H4 (cell line): ENCODE measurements at places on chromosomes 2 and 18. TPM values are rescaled to one million over a fixed set of nuclear protein-coding genes. Genes with fewer than 3 reads are reported as not detected.
A peak's percentile ranks its signal among the peaks of the same experiment; 100 is the strongest.

Gene C2orf69
- total RNA-seq: 6.8 and 8.2 TPM in 2 replicates

Gene ST6GAL2
- total RNA-seq: 0.21 and 0.37 TPM in 2 replicates

DNA sequence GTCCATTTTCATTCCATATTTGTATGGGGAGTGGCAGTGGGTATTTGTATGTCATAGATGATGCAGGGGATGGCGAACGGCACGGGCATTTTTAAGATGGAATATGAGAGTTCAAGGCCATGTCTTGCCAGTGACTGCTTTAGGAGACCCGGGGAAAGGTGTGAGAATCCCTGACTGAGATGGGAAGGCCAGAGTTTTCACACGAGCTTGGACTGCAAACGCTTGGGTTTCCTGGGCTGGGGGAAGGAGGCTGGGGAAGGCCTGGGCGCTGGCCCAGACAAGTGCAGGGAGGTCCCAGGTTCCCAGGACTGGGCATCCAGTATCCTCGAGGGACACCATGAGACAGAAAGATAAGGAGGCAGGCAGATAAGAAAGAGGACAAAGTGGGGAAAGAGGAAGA, 35.2 kb downstream of the CNGA3 start:
- no peak for DNase-seq

Gene CPS1
- total RNA-seq: 19.3 and 30.4 TPM in 2 replicates

DNA sequence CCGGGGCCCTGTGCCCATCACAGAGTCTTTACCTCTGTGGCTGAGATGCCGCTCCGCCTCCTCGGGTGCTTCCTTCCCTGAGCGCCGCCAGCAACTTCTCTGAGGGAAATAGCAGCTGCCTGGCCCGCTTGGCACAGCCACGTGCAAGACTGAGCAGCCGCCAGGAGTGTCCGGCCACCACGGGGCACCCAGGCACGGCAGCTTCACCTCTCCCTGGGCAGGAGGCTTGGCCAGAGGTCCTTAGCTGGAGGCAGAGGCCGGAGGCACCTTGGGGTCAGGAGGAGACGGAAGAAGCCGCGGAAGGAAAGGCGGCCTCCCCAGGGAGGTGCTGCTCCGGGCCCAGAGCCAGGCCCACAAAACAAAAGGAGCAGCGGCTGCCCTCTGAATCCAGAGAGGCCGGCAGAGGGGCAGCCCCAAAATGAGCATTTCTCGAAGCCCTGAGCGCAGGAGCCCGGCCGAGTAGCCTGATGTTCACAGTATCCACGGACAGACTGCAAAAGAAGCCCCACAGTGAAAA, 6.0 kb upstream of the LIMS2 start:
- no peak for DNase-seq

Gene ANKRD62
- not detected in 2 replicates for total RNA-seq

- no peak for DNase-seq
Observed at GRCh38 chr2:6993936-6994335, 76.7 kb downstream of the RNF144A start.

GRCh38 chr2:26504002-26504401, 26.1 kb upstream of the OTOF start:
- no peak for DNase-seq

DNA sequence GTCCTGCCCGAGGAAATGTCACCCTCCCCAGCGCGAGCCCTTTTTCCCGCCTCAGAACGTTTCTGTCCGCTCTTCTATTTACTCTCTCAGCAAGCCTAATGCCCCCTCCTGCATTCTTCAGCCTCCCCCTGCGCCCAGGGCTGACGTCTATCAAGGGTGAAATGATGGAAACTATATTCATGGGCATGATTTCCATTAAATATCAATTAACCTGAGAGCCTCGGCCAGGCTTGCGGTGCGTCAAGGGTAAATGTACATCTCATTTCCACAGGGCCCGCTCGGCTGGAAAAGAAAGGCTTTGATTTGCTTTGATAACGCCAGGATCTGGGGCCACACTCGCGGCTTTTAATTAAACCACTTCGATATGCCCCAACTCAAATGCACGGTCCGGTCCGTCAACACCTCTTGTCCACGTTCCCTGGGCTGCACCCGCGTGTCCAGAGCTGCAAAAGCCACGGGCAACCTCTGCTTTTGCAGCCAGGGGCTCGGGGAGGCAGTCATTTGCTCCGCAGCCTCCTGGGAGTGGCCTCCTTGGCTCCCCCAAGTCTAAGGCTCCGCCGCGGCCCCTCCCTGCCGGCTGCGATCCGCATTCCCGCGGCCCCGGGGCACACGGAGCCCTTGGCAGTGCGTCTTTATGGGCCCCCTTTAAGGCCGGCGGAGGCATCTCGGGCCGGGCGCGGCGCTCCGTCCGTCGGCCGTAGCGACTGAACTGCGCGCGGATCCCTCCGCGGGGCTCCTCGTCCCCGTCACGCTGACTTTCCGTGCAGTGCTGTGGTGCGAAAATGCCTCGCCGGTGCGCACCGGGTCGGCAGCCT, at the start of gene HOXD8:
Gene HOXD8, plus strand, starts transcription at position 724 of the 815 bp plus-strand sequence. CDS start 662 bp downstream, outside the sequence.
- no peak for DNase-seq

DNA sequence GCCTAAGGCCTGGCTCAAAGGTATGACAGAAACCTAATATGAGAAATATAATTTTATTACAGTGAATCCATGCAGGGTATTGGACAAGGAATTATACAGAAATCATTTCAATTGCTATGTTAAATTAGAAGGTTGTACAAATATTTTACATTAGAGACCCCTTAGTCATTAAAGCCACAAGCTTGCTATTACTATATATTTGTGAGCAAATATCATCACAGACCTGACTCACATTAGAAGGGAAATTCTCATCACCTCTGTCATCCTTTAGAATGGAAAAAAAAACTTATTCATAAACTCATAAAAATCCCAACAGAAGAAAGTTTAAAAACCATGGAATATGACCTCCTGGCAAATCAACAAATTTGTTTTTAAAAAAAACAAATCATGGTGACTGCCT, 277.9 kb downstream of the DCC start:
- no peak for DNase-seq

GRCh38 chr2:6694555-6694954, 171.2 kb downstream of the CMPK2 start:
- no peak for DNase-seq

- DNase-seq: no peak
Observed at GRCh38 chr2:134504586-134505336, 214.0 kb downstream of the TMEM163 start.

Gene OTOS
- not detected in 2 replicates for total RNA-seq

DNA sequence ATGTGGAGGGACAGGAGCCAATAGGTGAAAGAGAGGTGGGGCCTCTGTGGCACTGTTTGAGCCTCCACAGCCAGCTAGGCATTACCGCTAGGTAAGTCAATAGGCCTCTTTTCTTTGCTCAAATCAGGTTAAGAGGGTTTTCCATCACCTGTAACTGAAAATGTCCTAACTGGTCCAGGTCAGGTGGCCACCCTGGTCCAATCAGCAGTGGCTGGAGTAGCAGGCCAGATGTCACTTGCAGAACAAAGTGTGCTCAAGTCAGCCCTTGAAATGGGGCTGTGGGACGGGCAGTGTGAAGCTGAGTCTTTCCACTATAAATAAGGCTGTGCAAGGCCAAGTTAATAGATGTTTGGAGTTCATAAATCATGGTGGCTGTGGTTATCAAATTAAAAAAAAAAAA, 20.9 kb downstream of the FBXO36 start:
- no peak for DNase-seq

GRCh38 chr2:196168181-196168580, 3.2 kb downstream of the STK17B start:
- DNase-seq: peak; percentile 35
